Hepatocyte (in vitro differentiated cells): ENCODE measurements at places on chromosomes 6 and 20. TPM values are rescaled to one million over a fixed set of nuclear protein-coding genes. Genes with fewer than 3 reads are reported as not detected.

GRCh38 chr6:113137426-113137825, 719.7 kb upstream of the MARCKS start:
- no peak overlapping the region for H3K4me3 ChIP-seq
- peak; percentile 7 for DNase-seq
- H3K36me3 ChIP-seq = no peaks in the 10 kb centered on the region
- no peaks in the 10 kb centered on the region for H3K27me3 ChIP-seq
- H3K27ac ChIP-seq = no peak overlapping the region

DNA sequence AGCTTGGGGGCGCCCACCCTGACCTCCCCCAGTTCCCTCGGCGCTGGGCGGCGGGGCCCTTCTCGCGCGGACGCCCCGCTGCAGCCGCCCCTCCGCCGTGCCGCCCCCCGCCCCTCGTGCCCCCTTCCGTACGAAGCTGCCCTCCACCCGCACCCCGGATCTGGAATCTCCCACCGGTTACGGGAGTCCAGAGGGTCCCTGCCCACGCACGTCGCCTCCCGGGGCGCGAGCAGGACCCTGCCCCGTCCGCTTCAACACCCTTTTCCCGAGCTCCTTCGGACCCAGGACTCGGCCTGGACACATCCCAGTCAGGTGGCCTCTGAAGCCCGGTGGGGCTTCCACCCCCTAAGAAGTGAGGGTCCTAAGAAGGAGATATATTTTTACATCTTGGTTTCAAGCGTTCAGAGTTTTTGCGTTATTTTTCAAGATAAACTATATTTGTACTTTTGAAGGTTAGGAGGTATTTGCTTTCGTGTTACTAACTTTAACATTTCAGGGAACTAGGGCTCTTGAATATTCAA, 506 bp downstream of the ARFGAP1 start:
- no peaks in the 10 kb centered on the region for H3K36me3 ChIP-seq
- H3K4me1 ChIP-seq = peaks cover 21% of the 10 kb centered on the region
- DNase-seq = no peak
- H3K4me3 ChIP-seq = peak overlapping the region; percentile 83

The BEND3 gene
- total RNA-seq = 4.5 and 5.7 TPM in 2 replicates

DNA sequence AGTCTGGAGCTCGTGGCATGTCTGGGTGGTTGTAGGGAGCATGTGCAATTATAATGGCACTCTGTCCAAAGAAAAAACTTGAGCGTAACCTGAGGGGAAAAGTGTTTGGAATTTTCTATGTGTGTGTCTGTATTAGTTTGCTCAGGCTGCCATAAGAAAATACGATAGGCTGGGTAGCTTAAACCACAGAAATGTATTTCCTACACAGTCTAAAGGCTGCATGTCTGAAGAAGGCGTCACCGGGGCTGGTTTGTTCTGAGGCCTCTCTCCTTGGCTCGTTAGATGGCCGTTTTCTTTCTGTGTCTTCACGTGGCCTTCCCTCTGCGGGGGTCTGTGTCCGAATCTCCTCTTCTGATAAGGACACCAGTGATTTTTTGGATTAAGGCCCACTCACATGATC, 59.0 kb downstream of the IGF2R start:
- peaks cover 10% of the 10 kb centered on the region for H3K4me1 ChIP-seq
- no peak overlapping the region for H3K4me3 ChIP-seq
- H3K36me3 ChIP-seq = no peaks in the 10 kb centered on the region
- H3K27me3 ChIP-seq = no peaks in the 10 kb centered on the region

The SLC32A1 gene
- not detected in 2 replicates for total RNA-seq

DNA sequence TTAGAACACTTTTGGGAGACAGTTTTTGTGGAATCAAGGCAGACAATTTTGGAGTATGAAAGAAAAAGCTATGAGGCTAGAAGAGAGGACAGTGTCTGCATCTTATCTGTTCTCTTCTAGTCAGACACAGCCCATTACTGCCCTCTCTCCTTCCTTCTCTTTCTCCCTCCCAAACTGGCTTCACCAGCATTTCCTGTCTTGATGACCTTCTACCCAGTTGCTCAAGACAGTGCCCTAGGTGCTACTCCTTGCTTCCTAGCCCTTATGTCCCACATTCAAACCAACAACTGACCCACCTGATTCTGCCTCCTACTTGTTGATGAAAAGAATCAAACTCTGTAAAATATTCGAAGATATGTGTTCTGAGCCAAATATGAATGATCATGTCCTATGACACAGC, 116.4 kb upstream of the RIPOR2 start:
- no peaks in the 10 kb centered on the region for H3K27me3 ChIP-seq
- no peaks in the 10 kb centered on the region for H3K36me3 ChIP-seq
- H3K27ac ChIP-seq = no peak overlapping the region

DNA sequence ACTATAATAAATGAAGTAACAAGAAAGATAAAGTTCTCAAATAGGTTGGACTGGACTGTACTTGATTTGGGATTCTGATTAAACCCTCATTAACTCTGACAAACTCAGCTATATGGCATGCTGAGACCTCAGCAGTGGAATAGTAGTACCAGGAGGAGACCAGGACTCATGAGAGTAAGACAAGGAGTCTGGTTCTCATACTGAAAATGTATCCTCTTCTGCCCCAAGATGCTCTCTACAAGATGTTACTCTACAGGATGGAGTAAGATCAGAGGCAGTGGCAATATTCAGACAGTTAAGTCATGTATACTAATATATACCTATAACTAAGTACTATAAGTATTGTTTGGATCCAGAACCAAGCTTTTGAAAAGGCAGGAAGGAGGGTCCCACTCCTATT, 31.9 kb upstream of the SYNCRIP start:
- peaks cover 17% of the 10 kb centered on the region for H3K4me1 ChIP-seq
- DNase-seq = no peak
- H3K36me3 ChIP-seq = no peaks in the 10 kb centered on the region
- H3K27me3 ChIP-seq = no peaks in the 10 kb centered on the region
- H3K4me3 ChIP-seq = no peak overlapping the region

- H3K4me1 ChIP-seq = no peaks in the 10 kb centered on the region
- H3K36me3 ChIP-seq = no peaks in the 10 kb centered on the region
- no peaks in the 10 kb centered on the region for H3K27me3 ChIP-seq
Observed at GRCh38 chr20:50546729-50547314, 36.6 kb downstream of the PTPN1 start.

DNA sequence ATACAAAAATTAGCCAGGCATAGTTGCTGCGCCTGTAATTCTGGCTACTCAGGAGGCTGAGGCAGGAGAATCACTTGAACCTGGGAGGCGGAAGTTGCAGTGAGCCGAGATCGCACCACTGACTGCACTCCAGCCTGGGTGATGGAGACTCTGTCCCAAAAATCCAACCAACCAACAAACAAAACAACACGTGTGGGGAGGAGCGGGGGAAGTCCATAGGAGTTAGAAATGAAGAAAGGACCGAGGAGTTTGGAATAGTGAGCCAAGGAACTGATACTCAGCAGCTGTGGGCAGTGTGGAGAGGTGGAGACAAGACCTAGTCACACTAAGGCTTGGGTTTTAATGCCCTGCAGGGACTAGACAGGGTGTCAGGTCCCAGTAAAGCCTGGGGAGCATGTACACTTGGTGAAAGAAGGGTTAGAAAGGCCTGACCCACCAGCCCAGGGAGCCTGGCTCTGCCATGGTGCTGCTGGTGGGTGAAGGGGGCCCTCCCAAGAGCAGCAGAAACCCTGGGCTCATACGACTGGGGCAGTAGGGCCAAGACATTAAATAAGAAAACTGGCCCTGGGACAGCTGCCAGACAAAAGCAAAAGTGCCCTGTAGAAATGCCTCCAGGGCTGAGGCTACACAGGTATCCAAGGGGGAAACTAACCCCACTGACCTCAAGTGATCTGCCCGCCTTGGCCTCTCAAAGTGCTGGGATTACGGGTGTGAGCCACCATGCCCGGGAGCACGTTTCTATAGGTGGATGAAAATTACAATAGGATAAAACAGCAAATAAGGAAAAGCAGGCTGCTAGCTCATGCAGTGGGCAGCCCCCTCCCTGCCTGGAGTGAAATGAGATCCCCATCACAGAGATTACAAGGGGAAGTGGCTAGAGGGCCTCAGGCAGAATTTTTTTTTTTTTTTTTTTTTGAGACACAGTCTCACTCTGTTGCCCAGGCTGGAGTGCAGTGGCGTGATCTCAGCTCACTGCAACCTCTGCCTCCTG, 58.0 kb downstream of the MYH7B start:
- no peak overlapping the region for H3K4me3 ChIP-seq
- H3K27ac ChIP-seq = no peak overlapping the region
- H3K36me3 ChIP-seq = no peaks in the 10 kb centered on the region
- no peaks in the 10 kb centered on the region for H3K27me3 ChIP-seq
- H3K4me1 ChIP-seq = peaks cover 3% of the 10 kb centered on the region
- DNase-seq = no peak

DNA sequence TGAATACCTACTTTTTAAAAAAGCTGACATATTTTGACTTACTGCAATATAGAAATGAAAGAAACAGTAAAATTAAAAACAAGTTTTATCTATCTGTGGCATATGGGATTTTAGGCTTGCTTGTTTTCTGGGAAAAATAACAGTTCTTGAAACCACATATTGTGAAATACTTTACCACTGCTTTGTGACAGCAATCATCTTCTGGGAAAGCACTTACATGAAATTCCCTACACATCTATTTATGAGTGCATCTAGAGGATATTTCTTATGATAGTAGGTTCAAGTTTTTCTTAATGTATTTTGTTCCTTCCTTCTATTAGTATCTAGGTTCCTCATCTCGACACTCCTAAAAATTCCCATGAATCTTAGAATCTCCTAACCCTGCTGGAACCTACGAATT, 75.2 kb downstream of the STXBP5 start:
- no peak overlapping the region for H3K4me3 ChIP-seq
- DNase-seq = no peak
- no peaks in the 10 kb centered on the region for H3K36me3 ChIP-seq
- H3K27ac ChIP-seq = no peak overlapping the region
- H3K27me3 ChIP-seq = no peaks in the 10 kb centered on the region

GRCh38 chr6:17656092-17656491, 50.6 kb downstream of the NUP153 start:
- H3K36me3 ChIP-seq = no peaks in the 10 kb centered on the region
- DNase-seq = peak; percentile 11
- H3K4me3 ChIP-seq = no peak overlapping the region
- H3K4me1 ChIP-seq = no peaks in the 10 kb centered on the region
- H3K27ac ChIP-seq = no peak overlapping the region

DNA sequence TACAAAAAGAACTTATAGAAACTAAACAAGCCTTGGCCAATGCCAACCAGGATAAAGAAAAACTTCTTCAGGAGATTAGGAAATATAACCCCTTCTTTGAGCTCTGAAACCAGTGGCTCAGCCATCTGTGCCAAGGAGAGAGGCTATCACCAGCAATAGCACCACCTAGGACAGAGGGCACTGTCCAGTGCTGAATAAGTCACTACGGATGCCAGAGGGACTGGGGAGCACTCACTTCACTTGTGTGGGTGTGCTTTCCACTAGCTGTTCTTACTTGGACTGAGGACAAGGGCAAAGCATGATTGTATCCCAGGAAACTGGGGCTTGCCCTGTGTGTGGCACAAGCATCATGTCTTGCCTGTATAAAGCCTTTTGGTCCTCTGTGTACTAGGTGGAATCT, 15.5 kb downstream of the TAF11 start:
- no peaks in the 10 kb centered on the region for H3K4me1 ChIP-seq
- no peak overlapping the region for H3K4me3 ChIP-seq

- H3K36me3 ChIP-seq = no peaks in the 10 kb centered on the region
- H3K27ac ChIP-seq = peak overlapping the region; percentile 22
- H3K27me3 ChIP-seq = no peaks in the 10 kb centered on the region
- no peak overlapping the region for H3K4me3 ChIP-seq
- no peak for DNase-seq
Observed at GRCh38 chr6:36920049-36920448, 34.3 kb downstream of the C6orf89 start.

- no peak overlapping the region for H3K4me3 ChIP-seq
- peak; percentile 83 for DNase-seq
- H3K4me1 ChIP-seq = peaks cover 24% of the 10 kb centered on the region
- no peaks in the 10 kb centered on the region for H3K36me3 ChIP-seq
Observed at GRCh38 chr20:17822039-17822438, 122.3 kb downstream of the BANF2 start.

DNA sequence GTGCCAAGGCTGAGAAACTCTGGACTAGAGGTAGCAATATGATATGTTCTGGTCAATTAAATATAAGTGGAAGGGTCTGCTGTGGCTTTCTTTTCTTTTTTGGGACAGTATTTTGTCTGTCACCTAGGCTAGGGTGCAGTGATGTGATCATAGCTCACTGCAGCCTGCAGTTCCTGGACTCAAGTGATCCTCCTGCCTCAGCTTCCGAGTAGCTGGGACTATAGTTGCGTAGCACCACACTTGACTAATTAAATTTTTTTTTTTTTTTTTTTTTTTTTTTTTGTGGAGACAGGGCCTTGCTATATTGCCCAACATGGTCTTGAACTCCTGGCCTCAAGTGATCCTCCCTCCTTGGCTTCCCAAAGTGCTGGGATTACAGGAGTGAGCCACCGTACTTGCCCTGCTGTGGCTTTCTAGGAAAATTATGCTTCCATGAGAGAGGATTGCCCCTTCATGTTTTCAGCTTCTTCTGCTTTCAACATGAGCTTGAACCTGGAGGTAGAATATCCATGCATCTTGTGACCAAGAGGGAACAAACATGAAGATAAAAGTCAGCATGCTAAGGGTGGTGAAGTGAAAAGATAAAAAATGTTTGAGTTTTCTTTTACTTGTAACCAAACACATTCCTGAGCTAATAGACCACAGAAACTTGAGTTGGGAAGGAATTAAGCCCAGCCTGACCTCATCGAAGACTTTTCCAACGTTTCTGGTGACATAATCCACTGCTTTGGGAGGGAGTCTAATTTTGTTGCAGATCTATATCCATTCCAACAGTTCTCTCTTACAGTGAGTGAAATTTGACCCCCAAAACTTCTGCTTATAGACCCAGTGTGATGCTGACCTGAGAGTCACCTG, 75.1 kb downstream of the CARMIL1 start:
- peaks cover 16% of the 10 kb centered on the region for H3K4me1 ChIP-seq
- H3K27me3 ChIP-seq = no peaks in the 10 kb centered on the region
- no peak for DNase-seq

DNA sequence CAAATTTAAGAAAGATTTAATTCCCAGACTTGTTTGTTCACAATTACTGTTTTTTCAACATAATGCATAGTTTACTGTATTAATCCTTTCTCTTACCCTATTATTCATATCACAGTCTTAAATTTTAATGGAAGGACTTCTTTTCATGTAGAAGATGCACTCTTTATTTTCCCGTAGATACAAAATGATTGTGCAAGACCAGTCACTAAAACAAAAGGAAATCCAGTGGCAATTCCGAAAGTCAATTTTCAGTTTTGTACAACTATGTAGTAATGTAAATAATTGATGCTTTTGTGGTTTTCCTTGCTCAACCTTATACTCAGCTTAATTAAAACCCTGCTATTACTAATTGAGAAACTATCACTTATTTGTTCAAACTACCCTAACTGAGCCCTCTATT, 361.5 kb upstream of the PTCHD4 start:
- no peaks in the 10 kb centered on the region for H3K4me1 ChIP-seq
- DNase-seq = no peak
- H3K36me3 ChIP-seq = no peaks in the 10 kb centered on the region
- H3K27me3 ChIP-seq = no peaks in the 10 kb centered on the region
- no peak overlapping the region for H3K27ac ChIP-seq
